ENCODE measurements at places on chromosomes 6 and 20. TPM values are rescaled to one million over a fixed set of nuclear protein-coding genes. Genes with fewer than 3 reads are reported as not detected.

Gene GNAS-AS1
- 1.2 TPM for total RNA-seq

Gene GINS1
- 1.4 TPM for total RNA-seq

Gene PNPLA1
- under 0.01 TPM for total RNA-seq

Gene DBNDD2
- 1.1 TPM for total RNA-seq

Gene CPNE5
- 0.55 TPM for total RNA-seq

Gene CAGE1
- total RNA-seq: 0.09 TPM

Gene CFB
- total RNA-seq: 61.2 TPM

Gene SMPDL3A
- 196 TPM for total RNA-seq

Gene ULBP3
- 12.1 TPM for total RNA-seq

Gene SEMG1
- total RNA-seq: not detected

Gene RIPPLY2
- 0.28 TPM for total RNA-seq

Gene MOG
- not detected for total RNA-seq

Gene RIPOR3
- total RNA-seq: 21.7 TPM

Gene FHL5
- total RNA-seq: not detected

Gene RHAG
- total RNA-seq: not detected

Data from smooth muscle cell of bladder (primary cell).